ENCODE measurements at places on chromosomes 12 and 14. TPM values are rescaled to one million over a fixed set of nuclear protein-coding genes. Genes with fewer than 3 reads are reported as not detected.

The CCDC197 gene
- total RNA-seq = not detected

The PDE3A gene
- 56.8 TPM for total RNA-seq

The SLC5A8 gene
- total RNA-seq = not detected

The ALKBH2 gene
- 13.0 TPM for total RNA-seq

The TAS2R30 gene
- 4.9 TPM for total RNA-seq

The DNAJC22 gene
- total RNA-seq = 1.3 TPM

The MFAP5 gene
- total RNA-seq = not detected

The TAS2R46 gene
- 3.2 TPM for total RNA-seq

The CRACR2A gene
- 6.2 TPM for total RNA-seq

The OR6C74 gene
- total RNA-seq = not detected

The KLRC2 gene
- total RNA-seq = not detected

The NRXN3 gene
- under 0.01 TPM for total RNA-seq

The LMO3 gene
- total RNA-seq = not detected

The HELB gene
- total RNA-seq = 1.6 TPM

The KRT79 gene
- total RNA-seq = not detected

The PLEK2 gene
- 27.0 TPM for total RNA-seq

The RIPK3 gene
- 5.5 TPM for total RNA-seq

The NUBPL gene
- total RNA-seq = 11.1 TPM

The SLC22A17 gene
- 2.6 TPM for total RNA-seq

The UNC79 gene
- under 0.01 TPM for total RNA-seq

The JPH4 gene
- total RNA-seq = not detected

The DCAF5 gene
- total RNA-seq = 11.1 TPM

The IQSEC3 gene
- under 0.01 TPM for total RNA-seq

The DAD1 gene
- total RNA-seq = 364 TPM

The NKX2-1 gene
- total RNA-seq = not detected

The TAS2R7 gene
- not detected for total RNA-seq

The SYNDIG1L gene
- not detected for total RNA-seq

The RNASE3 gene
- total RNA-seq = not detected

The MMP19 gene
- 0.32 TPM for total RNA-seq

The TAS2R8 gene
- total RNA-seq = not detected

The TCHP gene
- 17.5 TPM for total RNA-seq

The STON2 gene
- total RNA-seq = 0.32 TPM

The TSPAN19 gene
- total RNA-seq = not detected

The TAS2R19 gene
- 4.0 TPM for total RNA-seq

The ARID2 gene
- total RNA-seq = 12.5 TPM
